ENCODE measurements at places on chromosomes 1 and 21.

GRCh38 chr1:156505679-156506298, 5.2 kb upstream of the MEF2D start:
- DNase-seq = no peak

DNA sequence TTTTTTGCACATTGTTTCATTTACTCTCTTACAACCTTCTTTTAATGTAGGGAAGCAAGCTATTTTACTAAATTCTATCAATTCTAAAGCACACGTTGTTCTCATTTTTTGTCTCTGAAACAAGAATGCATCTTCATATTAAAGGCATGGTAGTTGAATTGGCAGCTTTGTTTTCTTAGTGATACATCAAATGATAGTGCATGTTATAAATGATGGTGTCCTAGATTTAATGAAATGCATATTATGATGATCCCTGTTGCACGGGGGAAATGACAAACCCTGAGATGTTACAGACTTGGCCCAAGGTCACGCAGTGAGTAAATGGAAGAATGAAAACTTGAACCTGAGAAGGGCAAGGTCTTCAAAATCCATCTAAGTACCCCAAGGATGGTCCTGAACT, 213.1 kb downstream of the KAZN start:
- no peak for DNase-seq

GRCh38 chr1:173099166-173099565, 48.4 kb upstream of the TNFSF18 start:
- no peak for DNase-seq

DNA sequence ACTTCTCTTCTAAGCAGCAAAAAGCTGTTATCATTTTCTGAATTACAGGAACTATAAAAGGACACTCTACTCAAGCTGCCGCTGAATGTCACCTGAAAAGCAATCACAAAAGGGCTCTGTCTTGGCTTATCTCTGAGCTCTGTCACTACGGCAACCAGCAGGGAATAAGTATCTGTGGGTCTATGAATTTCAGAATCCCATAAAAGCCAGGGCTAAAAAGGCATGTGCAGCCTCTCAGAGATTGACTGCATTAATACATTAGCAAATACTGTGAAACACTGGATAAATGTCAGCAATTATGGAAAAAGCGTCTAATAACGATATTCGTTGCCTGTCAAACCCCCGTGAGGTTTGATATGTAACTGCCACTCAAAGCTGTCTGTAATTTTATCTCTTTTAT, 210.2 kb upstream of the DMRTA2 start:
- DNase-seq = no peak

GRCh38 chr1:231053493-231054162, 13.6 kb upstream of the FAM89A start:
- no peak for DNase-seq
